Left ventricle myocardium superior (tissue), 1 donor: ENCODE measurements at places on chromosomes 2 and 18. TPM values are rescaled to one million over a fixed set of nuclear protein-coding genes. Genes with fewer than 3 reads are reported as not detected.

DNA sequence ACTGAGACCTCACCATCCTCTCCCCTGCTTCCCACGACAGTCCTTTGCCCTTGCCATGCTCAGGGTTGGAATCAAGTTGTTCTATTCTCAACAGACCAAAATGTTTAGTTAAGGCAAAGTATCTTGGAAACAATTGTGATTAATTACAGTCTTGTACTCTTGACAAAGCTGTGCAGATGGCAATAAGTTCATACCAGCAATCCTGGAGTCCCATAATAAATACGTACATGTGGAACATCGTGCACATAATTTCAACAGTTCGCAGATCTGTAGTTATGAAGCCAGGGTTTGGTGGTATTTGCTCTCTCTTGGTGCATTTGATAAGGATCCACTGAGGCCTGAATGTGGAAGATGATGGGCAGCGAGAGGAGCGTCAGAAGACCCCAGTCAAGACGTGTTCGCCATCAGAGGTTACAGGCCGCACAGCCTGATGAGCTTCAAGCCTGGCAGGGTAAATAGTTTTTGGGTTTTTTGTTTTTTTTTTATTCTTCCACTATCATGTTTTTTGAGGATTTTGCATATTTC, 52.9 kb upstream of the EML6 start:
- no peak for DNase-seq

The HOXD4 gene
- 0.22 TPM for total RNA-seq

The MBOAT2 gene
- 15.5 TPM for total RNA-seq

DNA sequence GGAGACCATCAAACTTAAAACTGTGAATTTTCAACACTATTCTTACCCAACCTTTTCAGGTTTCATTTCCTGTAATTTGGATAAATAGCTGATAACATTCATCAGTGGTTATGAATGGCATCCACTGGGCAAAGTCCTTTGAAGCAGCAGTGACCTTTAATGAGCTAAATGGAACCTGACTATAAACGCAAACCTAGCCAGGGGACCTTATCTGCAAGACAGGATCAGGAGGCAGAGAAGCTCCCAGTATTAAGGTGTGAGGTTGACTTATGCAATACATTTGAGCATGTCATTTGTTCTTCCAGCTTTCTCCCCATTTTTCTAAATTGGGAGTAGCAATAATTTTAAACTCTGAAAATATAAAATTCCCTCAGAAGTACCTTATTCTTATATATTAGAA, 38.4 kb downstream of the CREG2 start:
- DNase-seq: no peak

The C2orf66 gene
- not detected for total RNA-seq

GRCh38 chr2:174916270-174916930, 88.8 kb downstream of the CHN1 start:
- no peak for DNase-seq

The ABCG8 gene
- total RNA-seq: not detected

GRCh38 chr2:118309257-118309945, 221.1 kb downstream of the INSIG2 start:
- DNase-seq: no peak

- DNase-seq: no peak
Observed at GRCh38 chr2:8334866-8335325, 347.0 kb upstream of the ID2 start.

DNA sequence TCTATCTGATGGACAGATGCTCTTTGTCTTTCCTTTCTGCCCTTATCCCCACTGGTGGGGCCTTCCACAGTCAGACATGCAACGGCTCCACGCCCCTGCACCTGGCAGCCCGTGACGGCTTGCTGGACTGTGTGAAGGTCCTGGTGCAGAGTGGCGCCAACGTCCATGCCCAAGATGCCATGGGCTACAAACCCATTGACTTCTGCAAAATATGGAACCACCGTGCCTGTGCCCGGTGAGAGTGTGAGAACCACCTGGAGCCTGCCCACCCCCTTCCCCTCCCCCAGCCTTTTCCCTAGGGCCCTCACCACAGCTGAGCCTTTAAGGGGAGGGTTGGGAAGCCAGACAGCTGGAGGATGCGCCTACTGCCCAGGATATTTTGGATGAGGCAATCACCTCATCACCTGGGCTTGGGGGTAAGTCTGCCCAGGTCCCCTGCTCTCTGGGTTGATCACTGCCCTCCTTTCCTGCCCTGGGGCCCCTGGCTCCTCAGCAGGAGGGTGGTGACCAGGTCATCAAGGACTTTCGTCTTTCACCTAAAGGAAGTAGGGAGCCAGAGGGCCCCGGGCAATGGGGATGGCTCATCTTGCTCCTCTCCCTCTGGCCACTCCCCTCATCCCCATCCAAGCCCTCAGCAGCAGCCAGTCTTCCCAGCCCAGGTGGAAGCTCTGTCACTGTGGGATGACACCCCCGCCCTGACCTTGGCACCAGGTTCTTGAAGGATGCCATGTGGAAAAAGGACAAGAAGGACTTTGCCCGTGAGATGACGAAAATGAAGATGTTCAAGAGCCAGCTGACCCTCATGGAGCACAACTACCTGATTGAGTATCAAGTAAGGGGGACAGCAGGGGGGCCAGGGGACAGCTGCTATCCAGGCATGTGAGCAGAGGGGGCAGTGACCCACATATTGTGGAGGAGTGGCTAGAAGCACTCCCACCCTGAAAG, 3.7 kb downstream of the ANKRD53 start:
- no peak for DNase-seq

- DNase-seq: no peak
Observed at GRCh38 chr2:152097290-152097800, 1.5 kb downstream of the CACNB4 start.

DNA sequence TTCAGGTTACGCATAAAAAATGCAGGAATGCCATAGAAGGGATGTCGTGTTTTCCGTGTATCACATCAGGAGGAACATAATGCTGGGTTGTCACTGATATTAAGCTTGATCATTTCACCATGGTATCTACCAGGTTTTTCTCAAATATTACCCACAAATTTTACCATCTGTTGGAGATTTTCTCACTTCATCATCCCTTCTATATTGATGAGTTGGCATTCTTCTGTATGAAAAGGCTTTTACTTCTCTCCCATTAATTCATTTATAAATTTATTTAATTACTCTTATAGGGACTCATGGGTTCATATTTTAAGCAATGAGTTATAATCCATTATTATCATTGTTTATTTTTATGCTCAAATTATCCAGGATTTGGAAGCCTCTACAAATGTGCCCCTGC, 608.2 kb downstream of the EPHA4 start:
- DNase-seq: no peak

DNA sequence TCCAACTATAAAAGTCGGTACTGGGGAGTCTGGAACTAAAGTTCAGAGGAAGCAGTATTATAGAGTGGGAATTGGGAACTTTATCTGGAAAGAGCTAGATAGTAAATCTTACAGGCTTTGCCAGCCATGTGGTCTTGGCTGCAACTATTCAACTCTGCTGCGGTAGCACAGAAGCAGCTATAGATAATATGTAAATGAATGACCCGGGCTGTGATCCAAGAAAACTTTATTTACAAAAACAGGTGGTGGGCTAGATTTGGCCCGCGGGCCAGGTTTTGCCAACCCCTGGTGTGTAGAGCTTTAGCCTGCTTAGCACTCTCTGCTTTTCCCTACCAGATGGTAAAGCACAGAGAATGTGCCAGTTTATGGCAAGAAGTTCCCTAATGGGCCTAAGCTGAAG, 70.8 kb downstream of the TNP1 start:
- no peak for DNase-seq

The PHOSPHO2 gene
- total RNA-seq: 3.4 TPM

The THAP4 gene
- total RNA-seq: 84.5 TPM

DNA sequence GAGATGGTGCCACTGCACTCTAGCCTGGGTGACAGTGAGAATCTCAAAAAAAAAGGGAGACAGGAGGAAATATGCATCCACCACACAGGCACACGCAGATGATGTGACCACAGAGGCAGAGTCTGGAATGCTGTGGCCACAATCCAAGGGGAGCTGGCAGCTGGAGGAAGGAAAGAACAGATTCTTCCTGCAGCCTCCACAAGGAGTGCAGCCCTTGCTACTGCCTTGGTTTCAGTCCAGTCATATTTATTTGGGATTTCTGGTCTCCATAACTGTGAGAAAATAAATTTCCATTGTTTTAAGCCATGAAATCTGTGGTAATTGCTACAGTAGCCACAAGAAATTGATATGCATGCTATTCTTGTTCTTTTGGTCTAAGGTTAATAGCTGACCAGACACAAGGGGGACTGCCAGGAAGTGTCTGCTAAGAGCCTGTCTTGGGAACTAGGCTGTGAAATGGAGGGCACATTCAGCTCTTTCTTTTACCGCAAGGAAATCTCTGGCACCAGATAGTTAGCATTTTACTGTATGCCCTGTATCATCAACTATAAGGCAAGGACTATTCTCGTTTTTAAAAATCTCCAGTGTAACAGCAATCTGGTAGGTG, 133.1 kb upstream of the SEC11C start:
- DNase-seq: no peak

The CREG2 gene
- not detected for total RNA-seq
